ENCODE measurements at places on chromosomes 7 and 10. TPM values are rescaled to one million over a fixed set of nuclear protein-coding genes. Genes with fewer than 3 reads are reported as not detected.

The GNGT1 gene
- not detected for polyA plus RNA-seq

The TMEM196 gene
- polyA plus RNA-seq = not detected

The HOXA6 gene
- 0.71 TPM for polyA plus RNA-seq

The RSPH10B gene
- not detected for polyA plus RNA-seq

The TBX20 gene
- polyA plus RNA-seq = not detected

The FAM180A gene
- not detected for polyA plus RNA-seq

The ABCB4 gene
- polyA plus RNA-seq = 0.06 TPM

- no peak for DNase-seq
Observed at GRCh38 chr10:103181244-103181643, 11.8 kb downstream of the NT5C2 start.

DNA sequence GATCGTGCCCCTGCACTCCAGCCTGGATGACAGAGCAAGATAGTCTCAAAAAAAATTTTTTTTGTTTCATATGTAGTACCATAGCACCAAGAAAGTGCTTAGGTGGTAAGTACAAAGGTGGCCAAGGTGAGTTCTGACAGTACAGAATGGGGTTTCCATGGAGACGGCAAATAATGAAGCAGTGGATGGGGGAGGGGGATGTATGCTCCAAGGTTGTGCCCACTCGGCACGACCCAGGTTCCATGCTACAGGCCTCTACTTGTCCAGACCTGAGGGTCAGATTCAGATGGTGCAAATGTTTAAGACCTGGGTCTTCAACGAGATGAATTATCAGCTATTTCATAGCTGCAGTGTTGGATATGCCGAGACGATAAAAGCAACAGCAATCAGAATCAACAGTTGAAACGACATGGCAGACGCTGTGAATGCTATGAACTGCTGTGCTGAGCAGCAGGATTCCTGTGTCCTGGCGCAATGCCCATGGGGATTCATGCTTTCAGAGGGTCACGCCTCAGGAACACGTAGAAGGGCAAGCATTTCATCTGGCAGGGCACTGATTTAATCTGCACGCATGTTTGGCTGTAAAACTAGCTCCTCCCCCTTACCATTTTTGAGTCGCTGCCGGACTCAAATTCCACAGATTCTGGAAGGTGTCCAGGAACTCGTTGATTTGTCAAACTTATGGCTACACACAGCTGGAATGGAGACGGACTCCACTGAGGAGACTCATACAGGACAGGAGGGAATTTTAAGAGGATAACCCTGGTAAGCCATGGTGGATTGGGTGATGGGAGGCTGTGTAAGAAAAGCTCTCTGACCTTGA is 256.5 kb downstream of the FRMD4A start:
- peak; percentile 97 for DNase-seq

GRCh38 chr10:49643241-49644034 is 29.6 kb downstream of the CHAT start:
- DNase-seq = no peak

- DNase-seq = no peak
Observed at GRCh38 chr7:30309302-30309701, 24.9 kb downstream of the ZNRF2 start.

GRCh38 chr10:31413325-31413724 is 94.3 kb downstream of the ZEB1 start:
- DNase-seq = no peak

- no peak for DNase-seq
Observed at GRCh38 chr10:108787932-108788331, 1135.4 kb downstream of the XPNPEP1 start.

DNA sequence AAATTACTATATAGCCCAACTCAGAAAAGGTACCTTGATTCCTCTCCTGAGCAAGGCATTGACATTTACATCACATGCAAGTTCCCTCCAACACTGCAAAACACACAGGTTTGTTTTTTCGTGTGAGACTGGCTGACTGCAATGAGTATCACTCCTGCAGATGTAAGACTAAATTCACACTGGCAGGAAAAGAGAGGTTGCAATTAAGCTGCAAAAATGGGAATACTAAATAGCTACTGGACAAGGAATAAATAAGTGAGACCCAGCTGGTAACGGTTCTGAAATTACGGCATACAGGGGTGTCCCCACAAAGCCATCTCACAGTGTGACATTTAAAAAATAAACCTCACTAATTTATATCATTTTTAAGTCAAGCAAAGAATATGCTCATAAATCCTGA is 97.3 kb downstream of the PIP4K2A start:
- no peak for DNase-seq

GRCh38 chr7:138170298-138170697 is 94.0 kb downstream of the AKR1D1 start:
- no peak for DNase-seq

DNA sequence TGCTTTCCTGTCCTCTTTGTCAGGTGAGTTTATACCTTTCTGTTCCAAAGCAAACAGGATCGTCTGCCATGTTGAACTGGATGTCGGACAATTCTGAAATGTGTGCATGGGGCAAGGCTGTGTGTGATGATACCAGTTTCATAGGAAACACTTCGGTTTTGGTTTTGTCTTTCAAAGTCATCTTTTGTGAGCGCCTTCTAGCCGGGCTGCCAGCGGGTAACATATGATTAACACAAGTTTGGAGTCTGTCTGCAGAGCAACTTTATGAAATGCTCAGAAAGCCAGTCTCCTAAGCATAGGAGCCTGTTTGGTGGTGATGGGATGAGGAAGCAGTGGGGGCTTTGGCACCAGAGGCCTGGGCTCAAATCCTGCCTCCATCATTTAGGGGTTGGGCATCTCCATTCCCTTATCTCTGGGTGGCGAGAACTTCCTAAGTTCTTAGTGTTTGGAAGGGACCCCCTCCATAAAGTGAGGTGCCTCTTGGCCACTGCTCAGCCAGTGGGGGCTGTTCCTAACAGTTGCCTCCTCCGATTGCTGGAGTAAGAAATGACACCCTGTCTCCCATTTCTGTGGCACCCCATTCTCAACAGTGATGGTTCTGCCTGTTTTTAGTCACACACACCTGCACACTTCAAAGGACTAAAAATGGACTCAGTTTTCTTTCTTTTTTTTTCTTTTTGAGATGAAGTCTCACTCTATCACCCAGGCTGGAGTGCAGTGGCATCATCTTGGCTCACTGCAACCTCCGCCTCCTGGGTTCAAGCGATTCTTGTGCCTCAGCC is 36.8 kb downstream of the CUX1 start:
- DNase-seq = no peak

DNA sequence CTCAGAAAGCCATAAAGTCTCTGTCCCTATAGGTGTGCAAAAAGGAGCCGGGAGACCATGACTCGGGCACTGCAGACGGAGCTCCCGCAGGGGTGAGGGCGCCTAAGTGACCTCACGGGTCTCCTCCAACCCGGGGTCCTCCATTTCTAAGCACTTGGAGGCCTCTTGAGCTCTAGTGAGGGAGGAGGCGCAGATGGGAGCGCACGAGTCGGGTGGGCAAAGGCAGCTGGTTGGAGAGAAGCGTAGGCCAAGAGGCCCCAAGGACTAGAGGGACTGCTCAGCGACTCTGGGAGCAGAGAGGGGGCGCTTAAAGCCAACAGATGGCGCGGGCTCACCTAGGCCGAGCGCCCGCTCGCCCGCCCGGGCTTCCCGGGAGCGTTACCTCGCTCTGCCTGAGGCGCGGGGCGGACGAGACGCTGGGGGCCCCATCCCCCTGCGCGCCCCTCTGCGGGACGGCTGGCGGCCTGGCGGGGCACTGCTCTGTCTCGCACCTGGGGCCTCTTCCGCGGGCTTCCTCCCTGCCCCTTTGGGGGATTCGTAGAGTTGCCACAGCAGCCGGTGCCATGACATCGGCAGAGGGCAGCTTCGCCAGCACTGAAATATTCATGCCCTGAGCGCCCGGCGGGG is 523 bp upstream of the CDH23 start:
- DNase-seq = no peak

DNA sequence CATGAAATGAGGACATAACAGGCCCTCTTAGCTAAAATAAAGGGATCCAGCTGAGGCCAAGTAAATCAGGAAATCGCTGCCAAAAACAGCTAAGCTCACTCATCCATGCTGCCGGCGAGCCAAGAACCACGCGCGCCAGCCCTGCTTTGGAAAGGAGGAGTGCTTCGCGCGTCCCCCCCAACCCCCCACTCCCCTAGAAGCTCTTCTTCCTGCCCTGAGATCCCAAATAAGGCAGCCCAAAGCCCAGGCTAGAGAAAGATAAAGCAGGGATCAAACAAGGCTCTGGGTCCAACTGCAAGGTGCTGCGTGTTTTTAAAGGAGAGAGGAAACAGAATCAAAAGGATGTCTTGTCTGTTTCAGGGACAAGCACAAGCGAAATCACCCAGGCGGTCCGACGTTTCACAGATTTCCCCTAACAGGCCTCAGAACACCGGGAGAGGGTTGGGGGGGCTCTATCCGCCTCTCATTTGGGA is 168.3 kb upstream of the AUTS2 start:
- no peak for DNase-seq

DNA sequence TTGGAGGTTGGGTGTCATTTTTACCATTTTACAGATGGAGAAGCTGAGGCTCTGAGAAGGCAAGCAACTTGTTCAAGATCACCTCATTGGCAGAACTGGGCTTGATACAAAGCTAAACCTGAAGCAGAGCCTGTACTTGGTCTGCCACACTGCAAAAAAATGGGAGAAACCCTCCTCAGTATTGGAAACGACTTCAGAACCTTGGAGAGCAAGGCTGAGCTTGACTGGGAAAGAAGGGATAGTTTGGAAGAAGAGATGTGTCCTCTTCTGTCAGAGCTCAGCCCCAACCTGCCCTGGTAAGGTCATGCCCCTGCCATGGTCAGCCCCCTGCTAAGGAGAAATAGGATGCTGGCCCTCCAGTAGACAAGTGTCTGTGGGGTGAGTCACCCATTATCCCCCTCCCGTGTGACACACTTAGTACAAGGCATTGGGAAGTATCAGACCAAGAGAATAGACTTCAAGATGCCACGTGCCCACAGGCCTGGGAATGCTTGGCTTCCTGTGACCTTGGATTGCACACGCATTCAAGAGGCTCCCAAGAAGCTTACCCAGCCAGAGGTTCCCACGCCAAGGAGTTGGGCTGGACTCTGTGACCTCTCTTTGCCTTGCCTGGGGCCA is 56.2 kb upstream of the SMNDC1 start:
- peak; percentile 22 for DNase-seq

DNA sequence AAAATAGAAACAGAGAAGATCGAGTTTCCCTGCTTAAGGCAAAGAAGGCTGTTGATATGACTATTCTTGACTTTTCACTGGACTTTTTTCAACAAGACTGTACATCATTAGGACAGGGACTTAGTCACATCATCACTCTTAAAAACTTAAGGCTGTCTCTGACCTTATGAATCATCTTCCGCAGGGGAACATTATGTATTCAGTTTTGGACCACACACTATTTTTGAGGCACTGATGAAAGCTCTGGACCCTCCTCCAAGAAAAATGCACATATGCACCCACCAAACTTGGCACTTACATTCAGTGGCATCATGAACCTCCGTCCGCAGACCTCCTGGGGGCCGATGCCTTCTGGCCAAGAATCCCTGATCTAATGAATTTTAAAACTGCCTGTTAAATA is 96.4 kb downstream of the CALD1 start:
- no peak for DNase-seq

Measured in mammary epithelial cell (primary cell).